ENCODE measurements at places on chromosomes 16 and 17. TPM values are rescaled to one million over a fixed set of nuclear protein-coding genes. Genes with fewer than 3 reads are reported as not detected.

GRCh38 chr17:63274146-63274545 is 172.0 kb downstream of the CYB561 start:
- no peak for DNase-seq

GRCh38 chr17:68161644-68162428 is 86.0 kb upstream of the AMZ2 start:
- no peak for DNase-seq

- DNase-seq = no peak
Measured at GRCh38 chr17:34412965-34413441, 50.0 kb upstream of the CCL1 start.

GRCh38 chr17:12545877-12546513 is 119.7 kb upstream of the MYOCD start:
- no peak for DNase-seq

DNA sequence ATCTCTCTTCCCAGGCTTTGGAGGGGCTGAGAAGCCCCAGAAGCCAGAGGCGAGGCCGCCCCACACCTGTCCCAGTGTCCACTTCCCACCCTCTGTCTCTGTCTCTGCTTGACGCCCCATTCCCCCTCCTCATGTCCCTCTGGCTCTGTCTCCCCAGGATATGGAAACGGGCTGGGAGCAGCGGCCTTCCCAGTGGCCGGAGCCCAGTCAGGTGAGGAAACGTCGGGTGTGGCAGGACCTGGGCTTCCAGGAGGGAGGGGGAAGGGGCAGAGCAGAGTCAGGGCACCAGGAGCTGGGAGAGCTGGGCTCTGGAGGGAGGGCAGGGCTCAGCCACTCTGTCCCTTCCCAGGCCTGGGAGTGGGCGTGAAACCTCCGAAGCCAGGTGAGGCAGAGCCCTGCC is 10.6 kb upstream of the PKMYT1 start:
- no peak for DNase-seq

- DNase-seq = no peak
Measured at GRCh38 chr16:53152329-53152728, 97.5 kb downstream of the CHD9 start.

DNA sequence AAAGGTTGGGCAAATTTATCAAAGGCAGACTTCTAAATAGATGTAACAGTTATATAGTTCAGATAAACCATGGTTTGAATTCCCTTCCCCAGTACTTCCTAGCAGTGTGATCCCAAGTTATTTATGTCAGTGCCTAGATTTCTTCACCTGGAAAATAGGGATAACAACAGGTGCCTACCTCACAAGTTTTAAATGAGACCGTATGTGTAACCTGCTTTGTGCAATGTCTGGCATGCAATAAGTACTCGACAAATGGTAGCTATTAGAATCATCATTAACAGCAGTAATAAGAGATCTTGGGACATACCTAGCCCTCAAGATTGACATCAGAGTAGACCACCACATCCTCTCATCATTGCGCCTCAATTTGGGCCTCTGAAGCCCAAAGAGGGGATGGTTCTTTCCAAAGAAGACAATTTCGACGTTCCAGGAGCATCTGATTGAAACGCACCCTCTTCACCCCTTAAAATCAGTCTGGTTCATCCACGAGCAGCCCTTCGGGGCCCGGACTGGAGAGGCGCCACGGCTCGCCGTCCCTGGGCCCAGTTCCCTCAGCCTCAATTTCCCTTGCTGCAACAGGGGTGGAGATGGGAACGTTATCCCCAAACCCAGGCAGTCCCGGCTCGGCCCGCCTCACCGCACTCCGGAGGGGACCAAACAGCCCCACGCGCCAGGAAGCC is 541 bp downstream of the ACACA start:
- DNase-seq = no peak

DNA sequence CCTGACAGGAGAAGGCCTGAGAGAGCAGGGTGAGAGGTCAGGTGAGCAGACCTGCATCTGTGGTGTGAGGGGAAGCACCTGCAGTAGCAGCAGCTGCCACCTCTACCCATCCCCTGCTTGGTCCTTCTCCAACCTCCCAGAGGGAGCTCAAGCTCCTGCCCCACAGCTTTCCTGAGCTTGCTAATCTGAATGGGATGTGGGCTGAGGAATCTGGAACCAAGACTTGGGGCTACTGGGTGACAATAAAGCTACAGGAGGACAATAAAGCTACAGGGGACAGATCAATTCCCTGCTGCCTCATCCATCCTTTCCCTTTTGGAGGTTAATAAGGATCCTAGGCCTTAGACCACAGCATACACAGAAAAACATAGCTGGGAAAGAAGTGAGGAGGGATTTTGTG is 4.9 kb upstream of the TBX4 start:
- DNase-seq = no peak

DNA sequence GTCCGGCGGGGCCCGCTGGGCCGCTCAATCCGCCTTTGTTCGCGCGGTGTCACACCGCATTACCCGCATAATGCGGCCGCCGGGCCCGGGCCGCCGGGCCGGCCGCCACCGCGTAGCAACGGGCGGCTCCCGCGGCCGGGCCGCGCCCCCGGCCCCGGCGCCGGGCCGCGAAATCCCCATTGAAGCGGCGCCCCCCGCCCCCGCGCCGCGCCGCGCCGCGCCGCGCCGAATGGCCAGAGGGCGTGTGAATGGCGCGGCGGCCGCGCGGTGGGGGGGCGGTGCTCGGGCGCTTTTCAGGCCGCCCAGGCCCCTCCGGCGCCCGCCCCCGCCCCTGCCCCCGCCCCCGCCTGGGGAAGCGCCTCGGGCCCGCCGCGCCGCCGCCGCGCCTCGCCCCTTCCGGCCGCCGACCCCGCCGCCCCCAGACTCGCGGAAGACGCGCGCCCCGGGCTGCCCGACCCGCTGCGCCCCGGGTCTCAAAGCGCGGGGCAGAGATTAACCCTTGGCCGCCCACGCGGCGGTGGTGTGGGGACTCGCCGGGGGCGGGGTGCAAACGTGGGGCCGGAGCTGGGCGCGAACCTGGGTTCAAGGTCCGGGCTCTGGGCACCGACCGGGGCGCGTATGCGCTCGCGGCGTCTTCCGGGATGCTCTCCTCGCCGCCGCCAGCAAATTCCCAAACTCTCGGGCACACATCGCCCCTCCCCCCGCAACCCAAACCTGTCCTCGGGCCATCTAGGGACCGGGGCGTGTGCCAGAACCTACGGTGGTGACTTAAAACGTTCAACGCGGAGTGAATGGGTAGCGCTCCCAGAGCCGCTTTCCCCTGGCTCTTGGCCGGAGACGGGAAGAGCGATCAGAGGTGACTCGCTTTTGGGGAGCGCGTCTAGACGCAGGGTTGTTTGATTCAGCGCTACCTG is 46.7 kb downstream of the WNT3 start:
- no peak for DNase-seq

DNA sequence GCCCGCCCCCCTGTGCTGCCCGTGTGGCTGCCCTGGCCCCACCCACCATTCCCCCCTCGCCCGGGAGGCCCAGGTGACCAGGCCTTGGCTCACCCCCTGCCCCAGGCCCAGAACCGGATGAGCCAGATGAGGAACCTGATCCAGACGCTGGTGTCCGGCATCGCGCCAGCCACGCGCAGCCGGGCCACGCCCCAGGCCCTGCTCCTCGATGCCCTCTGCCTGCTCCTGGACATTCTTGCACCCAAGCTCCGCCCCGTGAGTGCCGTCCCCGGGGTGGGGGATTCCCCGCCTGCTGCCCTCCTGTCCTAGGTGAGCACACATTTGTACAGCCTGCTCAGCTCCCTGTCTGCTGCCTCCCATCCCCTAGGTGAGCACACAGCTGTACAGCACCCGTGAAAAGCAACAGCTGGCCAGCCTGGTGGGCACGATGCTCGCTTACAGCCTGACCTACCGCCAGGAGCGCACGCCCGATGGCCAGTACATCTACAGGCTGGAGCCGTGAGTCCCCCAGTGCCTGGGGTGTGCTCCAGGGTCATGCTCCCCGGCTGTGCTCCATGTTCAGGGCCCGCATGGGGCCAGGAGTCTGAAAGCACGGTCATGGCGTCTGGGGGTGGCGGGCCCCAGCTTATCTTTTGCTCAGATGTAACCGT is 4.8 kb downstream of the GNG13 start:
- no peak for DNase-seq

DNA sequence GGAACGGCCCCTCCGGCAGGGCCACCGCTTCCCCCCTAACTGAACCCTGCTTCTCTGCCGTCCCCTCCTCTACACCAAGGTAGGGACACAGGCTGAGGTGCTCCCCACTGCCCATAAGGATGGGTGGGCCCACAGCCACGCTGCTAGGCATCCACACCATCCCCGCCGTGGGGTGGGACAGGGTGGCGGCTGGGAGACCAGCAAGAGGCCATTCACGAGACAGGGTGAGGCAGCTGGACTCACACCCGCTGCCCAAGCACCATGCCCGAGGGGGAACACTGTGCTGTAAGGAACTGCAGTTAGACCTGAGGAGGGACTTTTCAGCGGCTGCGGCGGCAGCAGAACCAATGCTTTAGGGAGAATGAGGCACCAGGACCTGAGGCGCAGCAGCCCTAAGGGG is 47.5 kb upstream of the RRN3 start:
- peak; percentile 37 for DNase-seq

DNA sequence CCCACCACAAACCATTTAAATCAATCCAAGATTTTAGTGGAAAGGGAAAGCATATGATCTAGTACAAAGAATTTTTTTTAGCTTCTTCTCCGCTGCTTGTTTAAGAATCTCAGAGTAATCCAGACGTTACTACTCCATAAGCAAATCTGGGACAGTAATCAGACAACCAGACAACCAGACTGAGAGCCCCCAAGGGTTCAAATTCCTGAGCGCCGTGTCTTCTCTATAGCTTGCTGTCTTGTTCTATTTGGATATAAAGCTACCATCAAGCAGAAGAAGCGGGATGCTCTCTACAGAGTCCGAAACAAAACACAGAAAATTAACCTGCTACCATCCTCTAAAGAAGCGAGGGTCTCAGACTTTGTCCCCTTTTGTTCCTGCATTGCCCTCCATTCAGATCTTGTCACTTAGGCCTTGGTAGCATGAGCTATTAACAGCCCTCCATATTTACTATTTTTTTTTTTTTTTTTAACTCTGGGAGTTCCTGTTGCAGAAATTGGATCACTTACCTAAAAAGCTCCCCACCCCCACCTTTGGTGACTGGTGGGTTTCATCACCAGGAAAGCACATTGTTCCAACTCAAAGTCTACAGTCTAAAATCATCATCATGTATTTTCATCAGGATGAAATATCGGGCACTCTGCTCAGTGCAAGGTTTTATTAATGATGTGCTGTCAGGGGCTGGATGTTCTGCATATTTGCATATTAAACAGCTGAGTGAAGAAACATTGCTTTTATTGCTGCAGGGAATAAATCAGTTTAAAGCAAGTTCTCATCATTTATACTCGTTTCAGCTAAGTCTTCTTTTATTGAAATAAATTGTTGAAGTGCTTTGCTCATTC is 576.7 kb downstream of the WWOX start:
- no peak for DNase-seq

- no peak for DNase-seq
Measured at GRCh38 chr17:48553826-48554225, 8.9 kb upstream of the HOXB2 start.

GRCh38 chr16:26525856-26526255 is 540.9 kb upstream of the C16orf82 start:
- DNase-seq = no peak

DNA sequence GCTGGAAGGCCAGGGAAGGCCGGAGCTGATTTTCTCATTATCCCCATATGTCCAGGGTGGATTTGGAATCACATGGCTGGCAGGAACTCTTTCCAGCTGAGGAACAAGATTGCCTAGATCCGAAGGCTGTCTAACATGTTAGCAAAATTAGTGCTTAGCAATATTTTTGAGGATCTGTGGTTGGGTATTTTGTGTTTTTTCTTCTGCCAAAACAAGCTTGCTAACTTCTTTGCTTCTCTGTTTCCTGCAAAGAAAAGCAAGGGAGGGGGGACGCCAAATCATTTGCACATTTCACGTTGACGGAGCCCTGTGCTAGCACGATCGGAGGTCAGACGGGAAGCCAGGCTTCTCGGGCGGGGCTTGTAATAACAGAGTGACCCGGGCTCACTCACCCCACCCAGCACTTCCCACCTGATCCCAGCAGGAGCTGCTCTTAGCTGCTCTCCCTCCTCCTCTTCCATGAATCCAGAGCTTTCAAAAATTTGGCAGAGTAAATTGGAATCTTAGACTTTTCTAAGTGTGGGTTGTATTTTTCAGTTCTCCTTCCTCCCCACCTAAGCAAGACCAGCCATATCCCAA is 33.3 kb upstream of the FOXF1 start:
- DNase-seq = no peak

DNA sequence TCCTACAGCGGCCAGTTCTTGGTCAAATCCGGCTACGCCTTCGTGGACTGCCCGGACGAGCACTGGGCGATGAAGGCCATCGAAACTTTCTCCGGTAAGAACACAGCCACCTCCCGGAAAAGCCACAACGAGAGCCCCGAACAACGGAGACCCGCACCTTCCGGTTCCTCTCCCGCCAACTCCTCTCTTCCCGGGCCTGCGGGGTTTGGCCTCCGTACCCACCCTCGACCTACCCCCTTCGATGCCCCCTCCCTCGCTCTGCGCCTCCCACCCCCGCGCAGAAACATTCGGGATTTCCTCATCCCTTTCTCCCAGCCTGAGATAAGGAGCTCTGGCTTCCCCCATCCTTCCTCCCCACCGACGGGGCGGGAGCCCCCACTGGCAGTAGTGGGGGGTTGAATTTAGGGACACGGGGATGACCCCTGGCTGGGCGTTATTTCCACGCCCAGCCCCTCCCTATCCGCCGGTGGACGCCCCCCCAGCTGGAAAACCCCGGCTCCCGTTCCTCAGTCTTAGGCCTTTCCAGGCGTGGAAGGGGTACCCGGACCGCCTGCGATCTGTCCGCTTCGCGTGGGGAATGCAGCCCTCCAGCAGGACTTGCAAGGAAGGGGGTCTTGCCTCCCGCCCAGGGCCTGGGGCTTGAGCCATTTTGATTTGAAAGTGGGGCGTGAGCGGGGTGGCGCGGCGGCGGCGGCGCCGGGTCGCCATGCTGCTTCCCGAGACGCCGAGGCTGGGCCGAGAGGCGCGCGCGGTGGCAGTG is 822 bp downstream of the IGF2BP1 start:
- DNase-seq = peak; percentile 39

SMIM5 gene
- total RNA-seq = 0.15 TPM

CDH8 gene
- not detected for total RNA-seq

NXN gene
- total RNA-seq = 0.14 TPM

MPP2 gene
- 0.56 TPM for total RNA-seq
